ENCODE measurements at places on chromosomes 13 and 19. TPM values are rescaled to one million over a fixed set of nuclear protein-coding genes. Genes with fewer than 3 reads are reported as not detected.

Gene COL4A2
- polyA plus RNA-seq, result 422 TPM

Gene ADGRL1
- 33.2 TPM for polyA plus RNA-seq

Gene TYROBP
- polyA plus RNA-seq, result 9.0 TPM

Gene LILRA1
- 0.26 TPM for polyA plus RNA-seq

Gene ZNF471
- 21.2 TPM for polyA plus RNA-seq

- DNase-seq, result no peak
Measured at GRCh38 chr19:56974556-56975207, 134.2 kb upstream of the PEG3 start.

DNA sequence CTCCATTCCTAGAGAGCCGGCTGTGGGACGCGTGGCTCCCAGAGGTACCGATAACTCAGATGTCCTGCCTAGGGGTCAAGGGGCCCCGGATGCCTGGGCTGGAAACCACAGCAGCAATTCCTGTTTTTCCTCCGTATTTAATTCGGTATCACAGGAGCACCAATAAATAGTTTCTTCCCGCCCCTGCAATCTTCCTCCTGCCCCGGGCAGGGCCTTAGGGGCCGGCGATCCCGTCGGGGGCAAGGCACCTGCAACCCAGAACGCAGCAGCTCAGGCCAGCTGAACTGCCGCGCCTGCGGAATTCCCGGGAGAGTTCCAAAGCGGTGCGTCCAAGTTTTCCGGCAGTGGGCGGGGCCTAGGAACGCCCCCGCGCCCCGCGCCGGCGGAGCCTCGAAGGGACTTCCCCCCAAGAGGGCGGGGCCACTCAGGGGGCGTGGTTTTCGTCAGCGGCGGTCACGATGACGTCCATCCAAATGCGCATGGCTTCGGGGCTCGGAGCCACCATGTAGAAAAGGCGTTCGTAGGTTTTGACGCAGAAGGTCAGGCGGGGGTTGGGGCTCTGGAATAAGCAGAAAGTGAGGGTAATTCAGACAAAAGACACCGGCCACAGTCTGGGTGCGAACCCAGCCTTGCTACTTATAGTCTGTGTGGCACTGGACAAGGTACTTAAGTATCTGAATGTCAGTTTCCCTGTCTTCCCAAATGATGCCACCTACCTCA, 9.7 kb upstream of the LYPD3 start:
- DNase-seq, result peak; percentile 90

DNA sequence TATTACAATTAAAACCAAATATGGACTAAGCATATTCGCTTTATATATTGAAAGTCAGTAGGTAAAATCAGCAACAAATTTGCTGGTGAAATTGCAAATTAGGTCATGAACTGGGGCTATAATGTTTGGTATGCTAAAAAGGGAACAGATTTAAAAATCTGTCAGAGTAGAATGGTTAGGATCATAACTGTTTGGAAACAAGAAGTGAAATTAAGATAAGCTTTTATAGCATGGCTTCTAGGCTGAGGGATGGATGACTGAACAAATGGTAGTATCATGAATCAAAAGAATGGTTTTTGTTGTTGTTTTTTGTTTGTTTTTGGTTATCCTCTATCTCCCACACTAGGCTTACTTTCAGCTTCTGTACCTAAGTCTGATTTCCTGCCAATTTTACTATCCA, 1090.4 kb downstream of the PCDH9 start:
- no peak for DNase-seq

Data from renal cortex interstitium (tissue), 15 donors.